Suprapubic skin (tissue), 4 donors: ENCODE measurements at places on chromosomes 1 and 21. TPM values are rescaled to one million over a fixed set of nuclear protein-coding genes. Genes with fewer than 3 reads are reported as not detected.
A peak's percentile ranks its signal among the peaks of the same experiment; 100 is the strongest.

GRCh38 chr1:48205522-48205921, 17.0 kb upstream of the SLC5A9 start:
- H3K36me3 ChIP-seq, result no peaks in the 10 kb centered on the region
- peaks cover 43% of the 10 kb centered on the region for H3K4me1 ChIP-seq
- peak overlapping the region; percentile 62 for H3K27ac ChIP-seq
- DNase-seq, result no peak

DNA sequence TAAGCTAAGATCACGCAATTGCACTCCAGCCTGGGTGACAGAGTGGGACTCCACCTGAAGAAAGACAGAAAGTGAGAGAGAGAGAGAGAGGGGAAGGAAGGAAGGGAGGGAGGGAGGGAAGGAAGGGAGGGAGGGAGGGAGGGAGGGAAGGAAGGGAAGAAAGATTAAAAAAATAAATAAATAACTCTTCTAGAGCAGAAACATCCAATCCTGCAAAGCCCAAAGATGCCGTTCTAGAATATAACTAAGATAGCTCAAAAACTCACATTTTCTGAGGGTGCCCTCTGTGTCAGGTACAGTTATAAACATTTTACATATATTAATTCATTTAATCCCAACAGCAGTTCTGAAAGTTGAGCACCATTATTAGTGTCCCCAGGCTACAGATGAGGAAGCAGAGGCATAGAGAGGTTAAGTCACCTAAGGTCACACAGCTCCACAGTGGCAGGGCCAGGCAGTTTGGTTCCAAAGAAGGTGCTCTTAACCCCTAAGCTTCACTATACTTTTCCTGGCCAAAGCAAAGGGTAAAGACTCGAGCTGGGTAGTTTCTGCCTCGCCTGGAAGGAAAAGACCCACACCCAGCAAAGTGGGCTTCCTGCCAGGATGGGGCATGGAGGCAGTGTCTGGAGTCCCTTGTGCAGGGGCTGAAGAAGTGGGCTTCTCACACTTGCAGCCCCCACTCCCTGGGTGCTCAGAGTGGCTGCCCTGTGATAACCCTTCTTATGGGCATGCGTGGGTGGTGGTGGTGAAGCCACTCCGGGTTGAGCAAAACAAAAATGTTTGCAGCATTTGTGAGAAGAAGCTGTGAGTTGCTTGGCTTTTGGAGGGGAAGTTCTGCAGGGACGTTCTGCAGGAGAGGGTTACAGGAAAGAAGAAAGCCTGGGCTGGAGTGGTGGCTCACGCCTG, 7.9 kb upstream of the PIK3CD start:
- no peak overlapping the region for H3K4me3 ChIP-seq
- H3K4me1 ChIP-seq, result peaks cover 3% of the 10 kb centered on the region
- no peaks in the 10 kb centered on the region for H3K36me3 ChIP-seq
- H3K27ac ChIP-seq, result no peak overlapping the region
- no peak for DNase-seq

DNA sequence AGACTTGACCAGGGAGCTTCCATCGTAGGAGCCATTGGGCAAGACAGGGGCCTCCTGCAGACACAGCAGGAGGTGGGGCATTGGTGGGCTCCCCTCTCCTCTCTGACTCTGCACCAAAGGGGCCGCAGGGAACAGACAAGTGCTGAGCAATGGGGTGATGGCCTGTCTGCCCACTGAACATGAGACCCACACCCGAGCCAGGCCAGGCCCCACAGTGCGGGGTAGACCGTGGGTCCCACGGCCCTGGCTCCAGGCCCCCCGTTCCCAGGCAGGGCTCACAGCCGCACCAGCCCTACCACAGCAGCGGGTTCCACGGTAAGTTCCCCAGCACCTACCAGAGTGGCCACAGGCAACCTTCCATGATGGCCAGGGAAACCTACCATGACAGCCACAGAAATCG, 45.9 kb downstream of the CHD5 start:
- no peak for DNase-seq
- H3K27me3 ChIP-seq, result peaks cover 20% of the 10 kb centered on the region
- no peaks in the 10 kb centered on the region for H3K4me1 ChIP-seq
- H3K27ac ChIP-seq, result no peak overlapping the region
- no peak overlapping the region for H3K4me3 ChIP-seq

DNA sequence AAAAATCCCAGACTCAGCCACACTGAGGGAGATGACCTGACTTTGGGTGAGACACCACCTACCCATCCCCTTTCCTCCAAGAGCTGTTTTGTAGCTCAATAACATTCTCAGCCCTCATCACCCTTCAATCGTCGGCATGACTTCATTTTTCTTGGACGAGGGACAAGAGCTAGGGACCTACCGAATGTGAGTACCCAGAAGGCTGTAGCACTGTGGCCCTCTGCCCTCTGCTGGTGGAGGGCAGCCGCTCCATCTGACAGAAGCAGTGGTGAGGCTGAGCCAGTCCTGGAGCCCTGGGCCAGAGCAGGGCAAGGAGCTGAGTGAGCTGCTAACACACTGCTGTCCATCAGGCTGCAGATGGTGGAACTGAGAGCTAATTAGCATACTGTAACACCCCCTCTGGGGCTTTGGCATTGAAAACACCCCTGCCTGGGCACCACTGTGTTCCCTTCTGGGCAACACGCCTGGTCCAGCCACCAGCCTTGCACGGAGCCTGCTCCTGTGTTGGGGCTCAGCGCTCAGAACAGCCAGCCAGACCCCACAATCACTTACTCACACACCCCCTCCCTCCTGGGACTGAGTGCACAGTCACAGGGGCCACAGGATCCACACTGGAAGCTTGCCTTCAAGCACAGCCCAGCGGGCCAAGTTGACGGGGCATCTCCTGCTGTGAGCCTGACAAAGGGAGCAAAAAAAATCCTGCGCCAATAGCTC, 18.3 kb upstream of the ALPL start:
- no peak overlapping the region for H3K4me3 ChIP-seq
- no peaks in the 10 kb centered on the region for H3K36me3 ChIP-seq
- DNase-seq, result no peak

- DNase-seq, result no peak
- H3K4me1 ChIP-seq, result peaks cover 37% of the 10 kb centered on the region
- no peak overlapping the region for H3K4me3 ChIP-seq
- peak overlapping the region; percentile 31 for H3K27ac ChIP-seq
Observed at GRCh38 chr21:45356653-45357435, 48.1 kb upstream of the COL18A1 start.

GRCh38 chr1:171864308-171864707, 23.0 kb downstream of the DNM3 start:
- H3K4me3 ChIP-seq, result no peak overlapping the region
- H3K27me3 ChIP-seq, result no peaks in the 10 kb centered on the region
- no peak for DNase-seq
- H3K4me1 ChIP-seq, result no peaks in the 10 kb centered on the region
- H3K36me3 ChIP-seq, result no peaks in the 10 kb centered on the region

DNA sequence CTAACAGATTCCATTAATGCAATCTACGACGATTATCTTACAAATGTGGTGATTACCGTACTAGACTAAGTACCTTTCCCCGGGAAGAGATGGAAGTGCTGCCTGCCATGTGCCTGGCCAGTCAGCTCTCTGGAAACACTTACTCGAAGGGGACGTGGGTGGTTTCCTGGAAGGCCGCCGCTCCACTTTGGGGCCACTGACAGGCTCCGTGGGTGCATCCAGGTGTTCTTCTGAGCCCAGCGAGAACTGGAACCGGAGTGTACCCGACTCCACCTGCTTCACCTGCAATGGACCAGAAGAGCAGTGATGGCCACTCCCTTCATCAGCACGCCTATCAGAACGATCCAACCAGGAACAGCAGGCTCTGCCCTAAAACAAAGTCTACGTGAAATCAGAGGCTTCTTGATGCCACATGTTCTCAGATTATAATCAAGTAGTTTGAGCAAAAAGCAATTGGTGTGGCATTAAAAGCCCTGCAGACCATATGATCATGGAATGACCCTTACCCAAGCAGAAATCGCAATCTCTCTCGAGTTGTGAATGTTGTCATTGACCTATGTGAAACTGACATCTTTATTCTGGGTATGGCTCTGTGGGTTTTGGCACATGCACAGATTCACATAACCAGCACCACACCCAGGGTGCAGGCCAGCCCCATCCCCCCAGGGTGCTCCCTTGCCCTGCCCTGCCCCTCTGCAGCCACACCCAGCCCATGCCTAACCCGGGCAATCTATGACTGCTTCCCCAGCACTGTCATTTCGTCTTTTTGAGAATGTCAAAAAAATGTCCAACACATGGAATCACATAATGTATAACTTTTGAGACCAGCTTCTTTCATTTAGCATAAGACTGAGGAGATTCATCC, 64.5 kb downstream of the NPHP4 start:
- no peak overlapping the region for H3K4me3 ChIP-seq
- no peaks in the 10 kb centered on the region for H3K27me3 ChIP-seq
- H3K36me3 ChIP-seq, result peaks cover 9% of the 10 kb centered on the region
- H3K4me1 ChIP-seq, result peaks cover 7% of the 10 kb centered on the region
- H3K27ac ChIP-seq, result no peak overlapping the region

DNA sequence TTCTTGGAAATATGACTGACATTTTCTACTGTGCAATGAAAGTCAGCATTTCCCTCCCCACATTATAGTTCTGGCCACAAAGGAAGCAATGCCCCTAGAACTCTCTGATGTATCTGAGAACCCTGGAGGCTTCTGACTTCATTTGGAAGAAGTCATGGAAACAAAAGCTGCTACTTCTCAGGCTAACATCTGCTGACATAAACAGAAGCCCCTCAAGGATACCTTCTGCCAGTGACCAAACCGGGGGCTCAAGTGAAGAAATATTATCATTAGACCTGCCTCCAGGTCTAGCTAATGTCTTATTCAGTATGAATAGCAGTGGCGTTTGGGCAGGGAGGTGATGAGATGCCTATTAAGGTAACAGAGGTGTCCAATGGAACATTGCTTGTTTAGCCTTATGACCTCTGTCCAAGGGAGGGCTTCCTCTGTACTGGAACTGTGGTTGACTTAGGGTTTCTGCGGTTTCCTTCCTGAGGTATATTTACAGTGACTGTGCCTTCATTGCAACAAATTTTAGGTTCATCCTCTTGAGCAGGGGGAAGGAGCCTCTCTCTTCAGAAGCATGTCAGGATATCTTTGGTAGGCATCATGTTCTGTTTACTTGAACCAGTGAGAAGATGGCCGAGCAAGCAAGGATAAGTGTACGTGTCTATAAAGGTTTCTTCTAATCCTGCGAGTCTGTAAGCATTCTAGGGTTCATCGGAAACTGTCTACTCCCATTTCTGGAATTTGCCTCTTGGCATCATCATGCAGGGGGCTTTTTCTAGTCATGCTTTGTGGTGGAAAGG, 161.7 kb downstream of the PBX1 start:
- no peaks in the 10 kb centered on the region for H3K36me3 ChIP-seq
- peaks cover 71% of the 10 kb centered on the region for H3K4me1 ChIP-seq
- H3K27me3 ChIP-seq, result no peaks in the 10 kb centered on the region
- no peak for DNase-seq
- H3K27ac ChIP-seq, result no peak overlapping the region
- no peak overlapping the region for H3K4me3 ChIP-seq

DNA sequence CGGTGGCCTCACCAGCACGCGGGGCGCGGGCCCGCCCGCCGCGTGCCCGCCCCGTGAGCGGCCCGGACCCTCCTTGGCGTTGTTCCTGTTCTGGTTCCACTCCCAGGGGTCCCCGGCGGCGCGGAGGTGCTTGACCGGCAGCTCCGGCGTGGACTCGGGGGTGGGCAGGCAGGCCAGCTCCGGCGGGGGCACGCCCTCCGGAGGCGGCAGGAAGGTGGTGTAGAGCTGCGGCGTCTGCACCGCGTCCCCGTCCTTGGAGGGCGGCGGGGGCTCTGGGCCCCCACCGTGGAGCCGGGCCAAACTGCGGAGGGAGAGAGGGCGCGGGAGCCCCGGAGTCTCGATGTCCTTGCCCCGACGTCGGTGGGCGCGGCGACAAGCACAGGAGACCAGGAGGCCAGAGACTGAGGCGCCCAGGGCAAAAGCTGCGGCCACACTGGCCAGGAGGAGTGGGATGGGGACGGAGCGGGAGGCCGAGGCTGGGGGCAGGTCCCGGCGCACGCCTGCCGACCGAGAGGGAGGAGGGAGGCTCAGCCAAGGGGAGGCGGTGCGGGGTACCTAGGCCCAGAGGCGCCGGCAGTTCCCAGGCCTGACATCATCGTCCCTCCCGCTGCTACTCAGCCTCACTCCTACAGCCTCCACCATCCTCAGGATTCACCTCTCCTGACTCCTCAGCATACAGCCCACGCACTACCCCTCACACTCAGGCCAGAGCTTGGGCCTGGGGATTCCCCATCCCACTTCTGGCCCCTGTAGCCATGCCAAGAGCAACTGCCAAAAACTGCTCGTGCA, 13.2 kb downstream of the SEMA6C start:
- DNase-seq, result peak; percentile 74
- no peak overlapping the region for H3K27ac ChIP-seq
- H3K4me1 ChIP-seq, result peaks cover 13% of the 10 kb centered on the region
- H3K27me3 ChIP-seq, result no peaks in the 10 kb centered on the region
- peak overlapping the region; percentile 41 for H3K4me3 ChIP-seq
- H3K36me3 ChIP-seq, result peaks cover 31% of the 10 kb centered on the region

DNA sequence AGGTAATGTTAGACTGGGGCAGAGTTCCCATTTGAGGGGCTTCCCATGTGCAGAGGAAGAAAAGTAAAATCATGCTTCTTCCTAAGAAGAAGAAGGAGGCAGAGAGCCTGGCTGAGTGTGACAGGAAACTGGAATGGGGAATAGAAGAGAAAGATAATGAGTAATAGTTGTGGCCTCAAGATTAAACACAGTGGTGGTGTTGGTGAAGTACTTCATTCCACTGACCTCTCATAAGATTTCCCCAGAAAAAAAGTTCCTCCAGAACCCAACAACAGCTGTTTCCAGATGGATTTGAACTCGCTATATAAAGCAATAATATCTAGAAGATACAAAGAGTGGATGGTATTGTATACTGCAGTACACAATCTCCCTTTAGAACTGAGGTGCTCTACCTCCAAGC, 13.0 kb downstream of the RGS1 start:
- no peaks in the 10 kb centered on the region for H3K27me3 ChIP-seq
- H3K27ac ChIP-seq, result no peak overlapping the region
- H3K4me1 ChIP-seq, result no peaks in the 10 kb centered on the region

DNA sequence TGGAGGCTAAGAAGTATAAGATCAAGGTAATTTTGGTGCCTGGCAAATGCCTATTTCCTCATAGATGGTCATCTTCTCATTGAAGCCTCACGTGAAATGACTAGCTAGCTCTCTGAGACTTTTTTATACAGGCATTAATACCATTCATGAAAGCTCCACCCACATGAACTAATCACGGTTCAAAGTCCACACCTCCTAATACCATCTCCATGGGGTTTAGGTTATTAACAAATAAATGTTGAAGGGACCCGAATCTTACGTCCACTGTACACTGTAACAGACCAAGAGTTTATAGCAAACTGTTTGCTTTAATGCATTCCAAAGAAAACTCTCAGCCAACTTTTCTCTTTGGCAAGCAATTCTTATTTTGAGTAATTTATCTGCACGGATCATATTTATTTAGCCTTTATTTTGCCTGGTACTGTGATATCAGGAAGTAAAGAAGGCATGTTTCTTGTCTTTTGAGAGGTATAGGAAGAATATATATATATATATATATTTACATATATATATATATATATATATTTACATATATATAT, 296.1 kb upstream of the LRRC7 start:
- no peaks in the 10 kb centered on the region for H3K4me1 ChIP-seq
- H3K27ac ChIP-seq, result no peak overlapping the region
- no peak for DNase-seq
- no peaks in the 10 kb centered on the region for H3K27me3 ChIP-seq
- no peaks in the 10 kb centered on the region for H3K36me3 ChIP-seq
- H3K4me3 ChIP-seq, result no peak overlapping the region

The EFCAB7 gene
- 2.8 TPM for total RNA-seq

The FABP3 gene
- total RNA-seq, result 1.5 TPM

The IVL gene
- 141 TPM for total RNA-seq

The LRRC71 gene
- total RNA-seq, result not detected

The HES3 gene
- total RNA-seq, result not detected

The SERPINC1 gene
- total RNA-seq, result not detected

The RGL1 gene
- 10.6 TPM for total RNA-seq

The GBP5 gene
- total RNA-seq, result 0.21 TPM
